Fibroblast of pulmonary artery (primary cell): ENCODE measurements at places on chromosomes 4 and X.
A peak's percentile ranks its signal among the peaks of the same experiment; 100 is the strongest.

DNA sequence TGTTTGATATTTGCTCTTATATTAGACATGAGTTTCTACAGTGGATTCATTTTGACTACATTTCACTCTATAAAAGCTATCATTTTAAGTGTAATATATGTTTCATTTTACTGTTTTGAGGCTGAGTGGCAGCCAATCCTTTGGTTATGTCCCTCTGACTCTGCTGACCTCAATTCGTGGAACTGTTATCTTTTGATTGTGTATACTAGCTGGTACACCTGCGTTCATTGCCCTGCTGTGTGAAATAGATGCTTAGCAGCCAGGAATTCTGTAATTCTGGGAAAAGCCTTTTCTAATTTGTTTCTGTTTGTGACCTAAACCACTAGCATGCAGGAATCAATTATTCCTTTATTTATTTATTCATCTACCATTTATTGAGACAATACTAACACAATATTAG, 269.4 kb upstream of the CT83 start:
- DNase-seq: no peak

DNA sequence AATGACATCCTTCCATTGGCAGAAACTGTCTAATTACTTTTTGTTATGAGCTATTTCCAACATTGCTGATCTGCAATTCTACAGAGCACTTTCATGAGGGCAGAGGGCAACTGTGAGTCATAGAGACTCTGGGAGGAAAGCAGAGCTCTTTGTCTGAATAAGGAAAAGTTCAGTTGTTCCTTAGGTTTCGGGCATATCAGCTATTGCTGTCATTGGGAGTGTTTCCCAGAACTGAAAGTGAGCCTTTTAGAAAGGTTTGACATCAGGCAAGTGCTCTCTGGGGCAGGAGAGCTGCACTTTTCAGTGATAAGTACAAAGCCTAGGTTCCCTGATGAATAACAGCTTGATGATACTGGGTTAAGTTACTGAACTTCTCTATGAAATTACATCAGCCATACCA, 119.2 kb upstream of the EDNRA start:
- DNase-seq: peak; percentile 94

DNA sequence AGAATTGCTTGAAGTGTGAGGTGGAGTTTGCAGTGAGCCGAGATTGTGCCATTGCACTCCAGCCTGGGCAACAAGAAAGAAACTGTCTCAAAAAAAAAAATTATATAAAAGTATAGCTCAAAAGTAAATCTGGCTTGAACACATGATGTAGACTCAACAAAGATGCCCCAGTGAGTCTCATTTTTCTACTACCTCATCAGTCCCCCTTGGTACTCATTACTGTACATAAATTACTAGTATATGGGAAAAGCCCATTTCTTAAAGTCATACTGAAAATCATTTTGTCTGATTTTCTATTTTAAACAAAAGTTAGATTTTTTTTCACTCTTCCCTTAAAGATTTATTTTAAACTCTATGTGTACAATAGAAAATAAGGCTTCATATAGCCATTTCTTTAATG, 39.2 kb downstream of the FAM241A start:
- no peak for DNase-seq

DNA sequence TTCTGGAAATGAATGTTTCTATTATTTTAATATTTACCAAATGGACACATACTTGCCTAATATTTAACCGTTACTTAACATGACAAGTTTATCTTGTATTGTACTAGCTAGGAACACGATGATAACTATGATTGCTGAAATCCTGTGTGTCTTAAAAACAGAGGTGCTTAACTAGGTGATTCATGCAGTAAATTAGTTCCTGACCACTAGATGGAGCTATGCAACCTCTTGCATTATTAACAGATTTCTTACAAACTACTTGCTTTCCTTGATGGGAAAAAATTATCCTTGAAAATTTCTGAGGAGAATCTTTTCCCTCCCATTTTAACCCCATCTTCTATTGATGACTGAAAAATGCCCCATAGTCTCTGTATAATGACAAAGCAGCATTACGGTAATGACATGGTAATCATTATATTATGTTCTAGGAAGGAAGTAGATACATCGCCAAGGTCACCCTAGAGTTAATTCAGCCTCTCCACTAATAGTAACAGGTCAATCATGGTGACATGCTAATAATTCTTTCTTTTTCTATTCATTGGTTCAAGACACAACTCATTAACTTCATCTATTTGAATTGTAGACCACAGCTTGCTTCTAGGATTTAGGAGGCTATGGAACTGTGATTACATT, 844.2 kb downstream of the RAPGEF2 start:
- DNase-seq: peak; percentile 75

- DNase-seq: peak; percentile 17
Measured at GRCh38 chr4:55008166-55009056, 117.0 kb downstream of the KDR start.

DNA sequence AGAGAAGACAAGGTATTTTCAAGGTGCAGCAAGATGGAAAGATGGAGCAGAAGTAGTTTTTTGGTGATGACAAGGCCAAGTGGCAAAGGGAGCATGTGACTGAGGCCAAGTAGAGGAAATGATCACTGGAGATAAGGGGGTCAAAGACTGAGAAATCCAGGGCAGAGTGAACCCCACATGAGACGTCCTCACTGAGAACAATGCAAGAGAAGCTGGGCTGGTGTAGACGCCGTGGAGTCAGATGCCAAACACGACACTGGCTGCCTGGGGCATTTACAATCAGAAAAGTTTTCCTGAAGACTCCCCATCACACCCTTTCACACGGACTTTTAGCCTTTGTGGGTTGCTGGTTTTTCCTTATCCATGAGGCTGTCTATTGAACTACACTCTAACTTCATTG, 69.3 kb downstream of the FAM184B start:
- DNase-seq: no peak

DNA sequence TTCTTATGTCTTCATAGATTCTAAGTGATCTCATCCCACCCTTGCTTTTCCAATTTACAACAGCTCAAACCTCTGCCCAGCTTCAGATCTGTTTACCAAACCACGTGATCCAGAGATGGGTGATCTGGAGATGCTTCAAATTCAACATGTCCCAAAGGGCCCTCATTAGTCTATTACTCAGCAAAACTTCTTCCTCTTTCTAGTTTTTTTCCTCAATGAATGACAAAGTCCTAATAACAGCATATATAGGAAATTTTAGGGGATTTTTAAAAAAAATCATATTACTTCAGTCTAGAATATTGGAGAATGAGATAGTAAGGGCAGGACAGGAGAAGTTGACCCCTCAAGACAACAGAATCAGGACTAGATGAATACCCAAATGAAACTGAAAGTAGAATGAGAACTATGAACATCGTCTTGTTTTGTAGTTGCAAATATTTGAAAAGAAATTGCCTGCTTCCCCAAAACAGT, 127.1 kb downstream of the CFAP299 start:
- no peak for DNase-seq

DNA sequence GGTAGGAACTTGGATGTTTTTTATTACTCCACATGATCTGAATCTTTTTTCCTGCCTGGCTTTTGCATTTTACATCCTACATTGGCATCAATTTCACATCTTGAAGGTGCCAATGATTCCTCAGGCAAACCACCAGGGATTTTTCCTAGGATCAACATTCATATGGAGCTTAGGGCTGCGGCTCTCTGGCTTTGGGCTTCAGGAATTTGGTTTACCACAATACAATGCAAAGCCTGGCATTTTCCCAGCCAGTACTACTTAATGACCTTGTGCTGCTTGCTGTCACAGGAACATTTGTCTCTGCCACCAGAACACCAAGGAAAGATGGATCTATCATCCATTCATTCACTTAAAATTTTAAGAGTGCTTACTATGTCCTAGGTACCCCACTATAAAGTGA, 180.7 kb downstream of the PDGFC start:
- DNase-seq: peak; percentile 67

- no peak for DNase-seq
Measured at GRCh38 chrX:153692611-153693156, 5.0 kb downstream of the SLC6A8 start.

DNA sequence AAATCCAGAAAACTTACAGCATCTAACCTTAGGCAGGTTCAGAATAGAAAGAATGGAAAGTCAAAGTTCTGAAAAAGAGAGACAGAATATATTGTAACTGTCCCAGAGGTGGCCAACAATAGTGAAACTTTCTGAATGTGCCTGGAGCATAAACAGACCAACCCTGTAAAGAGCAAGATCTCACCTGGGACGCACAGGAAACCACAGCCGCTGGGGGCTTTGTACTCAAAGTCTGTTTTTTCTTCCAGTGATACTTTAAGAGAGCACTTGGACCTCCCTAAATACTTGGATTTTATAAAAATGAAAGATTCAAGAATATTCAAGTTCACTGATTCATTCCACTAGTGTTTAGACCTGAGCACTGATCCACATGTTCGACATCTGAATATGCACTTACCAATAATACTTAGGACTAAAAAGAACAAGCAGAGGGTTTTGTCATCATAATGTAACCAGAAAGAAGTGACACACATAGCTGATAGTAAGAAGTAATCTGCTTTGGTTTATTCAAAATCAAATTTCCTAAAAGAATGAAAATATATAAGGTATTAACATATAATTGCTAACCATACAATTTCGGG, 35.3 kb downstream of the ARAP2 start:
- no peak for DNase-seq

DNA sequence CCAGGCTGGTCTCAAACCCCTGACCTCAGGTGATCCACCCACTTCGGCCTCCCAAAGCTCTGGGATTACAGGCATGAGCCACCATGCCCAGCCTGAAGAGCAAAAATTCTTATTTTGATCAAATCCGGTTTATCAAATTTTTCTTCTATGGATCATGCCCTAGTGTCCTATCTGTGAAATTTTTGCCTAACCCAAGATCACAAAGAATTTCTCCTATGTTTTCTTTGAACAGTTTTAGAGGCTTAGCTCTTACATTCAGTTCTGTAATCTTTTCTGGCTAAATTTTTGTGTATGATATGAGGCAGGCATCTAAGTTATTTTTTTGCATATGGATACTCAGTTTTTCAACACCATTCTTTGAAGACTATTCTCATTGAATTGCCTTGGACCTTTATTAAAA, 27.4 kb downstream of the EDNRA start:
- no peak for DNase-seq

DNA sequence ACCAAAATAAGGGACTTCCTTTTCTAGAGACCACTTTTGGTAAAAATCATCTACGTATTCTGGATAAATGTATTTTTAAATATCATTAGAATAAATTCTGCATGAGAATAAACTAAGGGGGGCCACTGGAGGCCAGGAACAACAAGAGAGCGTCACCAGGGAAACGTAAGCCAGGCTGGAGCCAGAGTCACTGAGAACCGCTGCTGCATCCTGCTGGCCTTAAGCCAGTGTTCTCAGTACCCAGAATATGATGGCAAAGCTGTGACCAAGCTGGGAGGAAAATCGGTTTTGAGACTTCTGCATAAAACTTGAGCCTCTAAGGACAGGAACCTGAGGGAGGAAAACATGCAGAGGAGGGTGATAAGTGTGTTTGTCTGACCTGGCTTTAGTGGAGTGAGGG, 63.0 kb upstream of the FAM9A start:
- peak; percentile 24 for DNase-seq

DNA sequence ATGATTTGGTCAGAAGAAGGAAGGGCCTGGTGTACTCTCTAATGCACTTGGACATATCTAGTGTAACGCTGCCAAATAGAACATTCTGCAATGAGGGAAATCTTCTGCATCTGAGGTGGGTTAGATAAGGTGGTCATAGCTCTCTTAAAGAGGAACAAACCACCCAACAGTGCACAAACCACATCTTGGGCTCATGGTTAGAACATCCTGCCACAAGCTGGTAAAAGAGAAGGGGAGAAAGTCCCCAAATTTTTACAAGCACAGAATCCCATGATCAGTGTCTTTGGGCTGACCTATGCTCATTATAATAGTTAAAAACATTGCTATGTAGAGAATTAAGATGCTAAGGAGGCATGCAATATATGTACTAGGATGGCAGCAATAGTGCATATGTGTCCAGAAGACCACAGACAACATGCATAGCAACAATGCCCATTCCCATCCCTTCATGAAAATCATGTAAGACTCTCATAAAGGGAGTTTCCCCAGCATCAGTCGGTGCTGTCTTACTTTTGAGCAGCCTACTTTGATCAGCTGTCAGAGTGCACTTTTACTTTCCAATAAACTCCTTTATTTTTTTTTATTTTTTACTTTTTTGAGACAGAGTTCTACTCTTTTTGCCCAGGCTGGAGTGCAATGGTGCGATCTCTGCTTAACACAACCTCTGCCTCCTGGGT, 99.7 kb upstream of the SLC7A11 start:
- no peak for DNase-seq

GRCh38 chr4:130077275-130077674, 981.3 kb downstream of the C4orf33 start:
- no peak for DNase-seq

DNA sequence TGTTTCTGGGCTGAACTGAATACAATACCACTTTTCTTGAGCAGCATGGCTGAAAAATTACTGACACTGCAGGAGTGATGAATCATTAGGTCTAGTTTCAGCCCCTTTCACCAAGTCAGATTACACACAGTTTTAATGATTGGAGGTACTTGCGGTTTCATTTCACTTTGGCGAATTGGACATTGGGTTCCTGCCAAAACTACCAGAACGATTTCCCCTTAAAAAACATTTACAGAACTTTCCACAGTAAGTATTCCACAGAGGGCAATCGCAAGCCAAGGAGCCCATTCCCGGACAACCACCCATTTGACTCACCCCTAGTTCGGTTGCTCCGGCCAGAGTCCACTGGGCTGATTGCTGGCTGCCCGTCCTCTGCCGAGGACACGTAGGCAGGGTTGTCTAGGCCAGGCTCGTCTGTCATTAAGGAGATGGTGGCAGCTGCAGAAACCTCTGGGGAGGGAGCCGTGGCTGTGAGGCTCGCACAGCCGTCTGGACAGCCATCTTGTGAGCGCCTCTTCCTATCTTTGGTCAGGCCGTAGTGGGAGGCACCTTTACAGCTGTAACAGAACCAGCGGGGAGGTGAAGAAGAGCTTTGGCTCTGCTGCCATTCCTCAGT, 83.5 kb downstream of the LNX1 start:
- DNase-seq: peak; percentile 98

- peak; percentile 54 for DNase-seq
Measured at GRCh38 chr4:152784490-152785350, 5.0 kb downstream of the ARFIP1 start.

- no peak for DNase-seq
Measured at GRCh38 chr4:8866828-8867623, 4.6 kb downstream of the HMX1 start.

GRCh38 chr4:186924723-186925122, 201.1 kb upstream of the FAT1 start:
- DNase-seq: no peak

DNA sequence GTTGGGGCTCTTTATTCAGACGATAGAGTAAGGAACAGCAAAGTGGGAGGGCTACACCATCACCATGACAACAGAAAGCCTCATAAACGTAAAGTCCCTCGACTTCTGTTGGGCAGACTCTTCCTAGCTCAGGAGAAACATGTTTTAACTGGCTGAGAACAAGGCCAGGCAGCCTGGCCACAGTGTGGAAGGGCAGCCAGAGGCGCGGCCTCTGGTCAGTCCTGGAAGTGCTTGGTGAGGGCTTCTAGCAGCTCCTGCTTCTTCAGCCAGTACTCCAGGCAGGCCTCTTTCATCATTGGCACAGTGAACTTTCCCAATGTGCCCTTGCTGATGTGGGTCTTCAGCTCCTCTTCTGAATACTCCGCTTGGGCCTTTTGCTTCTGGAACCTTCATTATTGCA, 690.9 kb downstream of the PCDH19 start:
- DNase-seq: no peak

GRCh38 chrX:104112326-104112951, at the start of gene ZCCHC18:
ZCCHC18 (plus strand) TSS chrX:104112523; CDS start chrX:104114112, 1,589 bp downstream.
- DNase-seq: peak; percentile 57
